Jurkat, Clone E6-1 (cell line): ENCODE measurements at places on chromosomes 7 and 10.

GRCh38 chr7:21946222-21946709, 567 bp upstream of the CDCA7L start:
- no peak for DNase-seq

DNA sequence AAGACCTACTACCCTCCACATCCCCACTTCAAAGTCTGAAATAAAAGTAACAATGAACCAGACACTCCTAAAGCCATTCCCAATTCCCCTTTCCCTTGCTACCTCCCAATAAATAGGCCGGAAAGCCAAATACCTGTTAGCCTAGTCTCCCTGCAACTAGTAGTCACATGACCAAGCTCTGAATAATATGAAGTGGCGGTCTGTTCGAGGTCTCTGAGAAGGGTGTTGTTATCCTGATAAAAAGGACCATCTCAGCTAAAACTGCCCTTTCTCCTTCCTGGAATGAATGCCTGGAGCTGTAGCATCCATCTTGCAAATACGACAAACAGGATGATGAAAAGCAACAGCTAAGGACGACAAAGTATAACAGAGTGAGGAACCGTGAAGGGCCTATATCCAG, 6.0 kb downstream of the KIF5B start:
- no peak for DNase-seq

- peak; percentile 83 for DNase-seq
Measured at GRCh38 chr10:124354411-124355382, 64.0 kb downstream of the OAT start.

DNA sequence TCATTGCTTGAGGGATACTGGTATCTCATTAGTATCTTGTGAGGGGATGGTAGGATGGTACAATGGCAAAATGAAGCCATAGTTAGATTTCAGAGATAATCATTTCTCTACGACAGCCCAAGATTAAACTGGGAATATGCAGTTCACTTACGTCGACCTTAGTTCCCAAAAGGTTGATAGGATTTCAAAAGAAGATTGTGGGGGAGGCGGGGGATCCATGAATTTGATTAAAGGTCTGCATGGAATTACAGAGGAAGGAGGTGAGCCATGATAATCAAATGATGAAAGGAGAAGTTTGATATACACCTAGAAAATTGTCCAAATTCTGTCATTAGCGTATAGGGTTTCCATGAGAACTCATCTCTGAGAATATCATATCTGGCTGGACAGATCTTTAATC, 206.6 kb downstream of the CELF2 start:
- DNase-seq = no peak

DNA sequence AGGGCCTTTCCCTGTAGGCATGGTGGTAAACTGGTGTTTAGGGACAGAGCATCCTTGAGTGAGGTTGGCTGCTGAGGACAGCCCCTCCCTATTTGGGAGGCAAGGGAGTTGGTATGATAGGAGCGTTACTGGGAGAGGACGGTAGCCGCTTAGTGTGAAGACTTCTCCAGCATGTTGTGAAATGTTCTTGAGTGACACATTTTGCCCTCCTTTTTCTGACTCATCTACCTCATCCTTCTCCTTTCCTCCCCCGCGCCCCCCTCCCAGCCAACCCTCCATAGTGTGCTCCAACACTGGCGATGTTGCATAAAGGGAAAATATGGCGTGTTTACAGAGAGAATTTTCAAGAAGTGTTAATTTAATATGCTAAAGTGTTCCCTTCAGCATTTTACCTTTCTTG, 645.0 kb upstream of the GALNT17 start:
- no peak for DNase-seq

- peak; percentile 87 for DNase-seq
Measured at GRCh38 chr7:16114633-16115032, 306.7 kb downstream of the CRPPA start.
